ENCODE measurements at places on chromosomes 3 and 15.

DNA sequence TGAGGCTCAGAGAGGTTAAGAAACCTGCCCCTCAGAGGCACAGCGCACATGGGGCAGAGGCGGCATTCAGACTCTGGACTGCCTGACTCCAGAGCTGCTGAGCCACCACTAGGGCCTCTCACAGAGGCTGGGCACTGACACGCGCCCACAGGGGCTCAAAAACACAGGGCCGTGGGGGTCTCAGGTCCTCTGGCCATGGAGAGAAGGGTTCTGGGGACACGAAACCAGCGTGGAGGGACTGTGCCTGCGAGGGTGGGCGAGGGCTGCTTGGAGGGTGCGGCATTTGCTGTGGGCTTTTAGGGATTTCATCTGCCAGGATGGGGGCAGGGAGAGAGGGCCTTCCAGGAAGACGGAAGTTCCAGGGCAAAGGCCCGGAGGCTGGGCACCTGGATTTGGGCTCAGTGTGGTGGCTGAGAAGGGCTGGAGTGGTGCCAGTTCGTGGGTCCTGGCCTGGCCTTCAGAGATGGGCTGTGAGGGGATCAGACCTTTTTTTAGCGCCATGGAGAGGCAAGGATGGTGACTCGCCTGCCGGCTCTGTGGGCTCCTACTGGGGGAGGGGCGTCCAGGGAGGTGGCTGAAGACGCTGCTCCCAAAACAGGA lies 69.6 kb downstream of the EFCAB12 start:
- peak; percentile 27 for DNase-seq

DNA sequence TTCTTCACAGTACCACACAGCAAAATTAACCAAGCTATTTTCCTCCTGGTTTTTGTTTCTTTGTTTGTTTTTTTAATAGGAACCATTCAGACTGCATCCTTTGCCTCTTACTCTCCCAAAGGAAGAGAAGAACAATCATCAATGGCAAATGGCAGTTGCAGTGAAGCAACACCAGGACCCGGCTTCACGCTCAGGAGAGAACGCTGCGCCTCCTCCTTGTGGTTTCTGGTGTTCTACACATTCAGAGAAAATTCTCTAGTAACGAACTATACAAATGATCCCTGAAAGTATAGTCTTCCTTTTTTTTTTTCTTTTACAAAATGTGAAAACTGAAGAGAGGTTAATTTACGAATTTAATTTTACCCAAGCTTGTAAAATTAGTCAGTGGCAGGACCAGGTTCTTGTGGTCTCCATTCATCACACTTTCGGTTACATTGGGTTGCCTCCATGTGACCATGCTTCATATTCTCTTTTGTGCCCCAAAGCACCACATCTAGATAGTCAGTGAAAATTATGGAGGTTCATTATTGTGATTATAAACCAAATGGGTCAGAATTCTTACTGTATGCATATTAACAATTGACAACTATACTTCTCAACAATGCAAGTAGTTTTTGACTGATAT lies 10.6 kb upstream of the MINDY2 start:
- no peak for DNase-seq

DNA sequence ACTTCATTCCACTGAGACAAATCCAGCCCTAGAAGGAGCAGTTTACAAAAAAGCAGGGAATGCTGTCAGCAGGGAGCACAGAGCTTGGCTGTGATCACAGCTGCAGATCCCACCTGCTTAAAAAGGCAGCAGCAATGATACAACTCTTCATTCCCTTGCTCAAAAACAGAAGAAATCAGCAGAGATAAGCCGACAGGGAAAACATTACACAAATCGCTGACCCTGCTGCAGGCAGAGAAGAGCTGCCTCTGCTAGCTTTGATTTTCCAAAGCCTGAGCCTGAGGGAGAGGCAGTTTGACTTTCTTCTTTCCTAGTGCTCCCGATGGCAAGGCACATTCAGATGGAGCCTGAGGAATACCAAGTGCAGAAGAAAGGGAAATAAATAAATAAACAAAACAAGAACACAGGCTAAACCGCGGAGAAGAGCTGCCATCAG lies 80.2 kb downstream of the SHQ1 start:
- no peak for DNase-seq

DNA sequence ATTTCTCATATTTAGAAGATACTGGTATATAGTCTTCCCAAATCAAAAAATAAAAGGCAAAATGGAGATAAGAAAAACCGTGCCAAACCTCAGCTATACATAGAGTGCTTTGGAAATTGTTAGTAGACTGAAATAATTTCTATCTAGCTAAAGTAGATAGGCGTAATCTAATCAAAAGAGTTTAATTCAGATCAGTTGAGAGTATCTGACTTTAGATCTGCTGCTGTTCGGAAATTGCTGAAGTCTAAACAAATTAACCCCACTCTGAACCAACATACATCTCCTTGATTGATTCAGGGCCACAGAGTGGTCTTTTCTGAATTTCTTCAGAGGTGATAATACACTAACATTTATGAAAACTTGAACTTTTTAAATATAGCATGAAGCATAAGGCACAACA lies 40.1 kb downstream of the MAP3K13 start:
- no peak for DNase-seq

GRCh38 chr3:121126033-121126706 lies 218.2 kb downstream of the STXBP5L start:
- no peak for DNase-seq

GRCh38 chr15:28901587-28901980 lies 15.8 kb downstream of the APBA2 start:
- no peak for DNase-seq

DNA sequence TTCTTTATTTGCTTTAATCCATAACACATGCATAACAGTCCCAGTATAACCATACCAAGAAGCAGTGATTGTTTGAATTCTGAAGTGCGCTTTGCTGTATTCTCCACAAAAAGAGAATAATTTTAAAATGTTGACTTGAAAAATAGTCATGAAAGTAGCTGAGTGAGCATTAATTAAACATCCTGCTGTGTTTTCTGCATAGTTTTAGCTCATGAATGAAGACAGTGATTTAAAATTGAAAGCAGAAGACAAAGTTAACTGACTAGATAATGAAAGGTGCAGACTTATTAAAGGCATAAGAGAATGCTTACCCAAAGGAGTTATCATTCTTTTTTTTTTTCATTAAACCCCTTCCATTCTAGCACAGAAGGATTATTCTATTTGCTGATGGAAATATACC lies 143.5 kb downstream of the GABRG3 start:
- no peak for DNase-seq

DNA sequence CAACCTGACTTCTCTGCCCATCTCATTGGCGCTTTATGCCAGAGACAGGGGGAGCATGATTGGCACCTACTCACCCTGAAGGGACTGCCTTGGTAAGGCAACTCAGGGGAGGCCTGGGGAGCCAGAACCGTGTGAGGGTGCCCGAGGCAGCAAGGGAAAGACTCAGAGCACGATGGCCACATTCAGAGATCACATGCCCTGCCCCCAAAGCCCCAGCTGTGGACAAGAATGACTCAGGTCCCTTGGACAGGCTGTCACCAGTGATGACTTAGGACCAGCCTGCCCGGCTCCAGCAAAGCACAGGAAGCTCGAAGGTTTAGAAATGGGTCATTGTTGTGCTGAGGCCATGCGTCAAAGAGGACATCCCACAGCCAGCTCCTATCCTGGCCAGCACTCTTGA lies 49.1 kb upstream of the LIMD1 start:
- no peak for DNase-seq

DNA sequence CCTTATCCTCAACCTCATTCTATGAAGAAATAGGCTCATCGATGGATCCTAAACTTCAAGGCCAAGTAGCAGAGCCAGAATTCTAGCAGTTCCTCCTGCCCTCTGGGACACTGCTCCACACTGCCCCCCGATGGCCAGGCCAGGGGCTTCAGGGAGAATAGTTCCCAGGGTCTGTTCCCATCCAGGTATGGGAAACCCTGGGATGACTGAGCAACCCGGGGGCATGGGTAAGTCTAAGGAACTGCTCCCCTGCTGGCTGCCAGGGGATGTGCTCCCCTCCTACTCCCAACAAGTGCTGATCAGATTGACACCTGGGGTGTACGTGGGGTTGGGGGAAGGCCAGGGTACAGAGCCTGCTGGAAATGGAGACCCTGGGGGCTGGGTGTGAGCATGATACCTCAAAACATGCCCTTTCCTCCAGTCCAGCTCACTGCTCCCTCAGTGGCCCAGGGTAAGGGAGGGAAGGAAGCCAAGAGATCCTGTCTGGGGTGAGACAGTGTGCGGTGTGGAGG lies 7.6 kb downstream of the ULK3 start:
- DNase-seq, result peak; percentile 83

DNA sequence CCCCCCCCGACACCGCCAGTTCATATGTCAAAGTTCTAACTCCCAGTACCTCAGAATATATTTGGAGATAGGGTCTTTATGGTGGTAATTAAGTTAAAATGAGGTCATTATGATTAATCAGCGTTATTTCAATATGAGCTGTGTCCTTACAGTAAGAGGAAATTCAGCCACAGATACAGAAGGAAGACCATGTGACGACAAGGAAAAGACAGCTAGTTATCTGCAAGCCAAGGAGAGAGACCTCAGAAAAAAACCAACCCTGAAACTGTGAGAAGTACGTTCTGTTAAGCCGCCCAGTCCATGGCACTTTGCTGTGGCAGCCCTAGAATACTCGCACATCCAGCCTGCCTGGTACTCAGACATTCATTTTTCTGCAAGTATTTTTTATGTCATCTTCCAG lies 62.3 kb upstream of the ARL8B start:
- DNase-seq, result no peak

- no peak for DNase-seq
Observed at GRCh38 chr3:11037241-11037873, 44.8 kb downstream of the SLC6A1 start.

DNA sequence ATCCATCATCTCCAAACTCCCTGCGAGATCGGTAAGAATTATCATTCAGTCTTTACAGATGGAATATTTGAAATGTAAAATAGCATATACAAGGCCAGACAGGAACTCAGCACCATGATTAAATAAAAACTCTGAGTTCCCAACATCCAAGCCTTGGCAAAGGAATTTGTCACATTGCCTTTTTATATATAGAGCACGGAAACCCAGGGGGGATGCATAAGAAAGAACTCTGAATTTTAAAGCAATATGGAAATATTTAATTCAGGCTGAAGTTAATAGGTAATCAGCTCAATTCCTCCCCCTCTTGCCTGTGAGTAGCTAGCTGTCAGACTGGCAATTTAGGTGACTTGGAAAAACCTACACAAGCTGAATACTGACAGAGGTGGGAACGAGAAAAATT lies 217.9 kb upstream of the KCNMB2 start:
- DNase-seq, result no peak

DNA sequence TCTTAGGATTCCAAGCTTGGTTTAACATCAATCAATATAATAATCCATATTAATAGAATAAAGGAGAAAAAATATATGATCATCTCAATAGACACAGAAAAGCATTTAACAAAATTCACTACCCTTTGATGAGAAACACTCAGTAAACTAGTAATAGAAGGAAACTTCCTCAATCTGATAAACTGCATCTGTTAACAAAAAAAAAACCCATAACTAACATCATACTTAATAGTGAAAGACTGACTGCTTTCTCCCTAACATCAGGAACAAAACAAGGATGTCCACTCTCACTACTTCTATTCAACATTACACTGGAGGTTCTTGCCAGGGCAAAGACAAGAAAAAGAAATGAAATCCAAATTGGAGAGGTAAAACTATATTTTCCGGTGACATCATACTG lies 30.5 kb downstream of the LRRK1 start:
- DNase-seq, result no peak

DNA sequence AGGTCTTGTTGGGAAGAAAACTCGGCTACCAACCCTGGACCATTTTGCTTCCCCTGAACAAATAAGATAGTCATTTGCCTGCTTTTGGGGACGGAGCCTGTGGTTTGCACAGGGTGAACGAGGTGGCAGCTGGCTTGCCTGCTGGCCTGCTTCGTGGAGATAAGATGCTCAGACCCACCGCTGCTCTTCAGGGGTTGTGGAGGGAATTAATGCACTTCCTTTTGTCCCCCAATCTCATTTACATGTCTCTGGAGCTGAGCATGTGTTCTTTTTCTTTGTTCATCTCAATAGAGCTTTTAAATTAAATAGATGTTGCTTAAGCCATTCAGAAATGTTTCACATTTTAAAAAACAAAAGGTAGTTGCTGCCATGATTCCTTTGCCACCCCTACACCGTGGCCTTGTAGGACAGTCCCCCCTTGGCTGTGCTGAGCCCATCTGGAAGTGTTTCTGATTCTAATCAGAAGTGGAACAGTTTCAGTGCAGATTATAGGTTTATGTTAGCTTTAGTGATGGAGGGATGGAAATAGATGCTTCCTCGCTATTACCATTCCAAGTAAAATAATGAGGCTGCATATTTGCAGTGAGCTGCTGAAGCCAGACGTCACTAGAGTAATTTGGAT lies 25.6 kb downstream of the APBA2 start:
- DNase-seq, result no peak

DNA sequence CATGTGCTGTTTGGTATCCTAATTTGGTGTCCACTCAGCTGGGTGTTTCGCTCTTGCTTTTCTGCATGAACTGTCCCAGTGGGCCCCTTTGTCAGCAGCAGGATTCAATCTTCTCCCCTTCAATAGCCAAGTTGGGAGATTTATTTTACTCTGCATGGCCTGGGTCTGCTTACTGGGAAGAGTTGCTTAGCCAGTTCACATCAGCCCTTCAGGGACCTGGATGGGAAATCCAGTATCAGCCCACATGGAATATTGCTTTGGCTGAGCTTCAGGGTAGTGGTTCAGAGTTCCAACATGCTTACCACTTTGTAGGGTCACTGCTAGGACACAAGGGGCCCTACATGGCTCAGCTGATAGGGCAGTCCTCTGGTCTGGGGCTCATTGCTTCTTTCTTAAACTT lies 93.0 kb upstream of the BOC start:
- no peak for DNase-seq
